ENCODE measurements at places on chromosomes 1 and 21.

DNA sequence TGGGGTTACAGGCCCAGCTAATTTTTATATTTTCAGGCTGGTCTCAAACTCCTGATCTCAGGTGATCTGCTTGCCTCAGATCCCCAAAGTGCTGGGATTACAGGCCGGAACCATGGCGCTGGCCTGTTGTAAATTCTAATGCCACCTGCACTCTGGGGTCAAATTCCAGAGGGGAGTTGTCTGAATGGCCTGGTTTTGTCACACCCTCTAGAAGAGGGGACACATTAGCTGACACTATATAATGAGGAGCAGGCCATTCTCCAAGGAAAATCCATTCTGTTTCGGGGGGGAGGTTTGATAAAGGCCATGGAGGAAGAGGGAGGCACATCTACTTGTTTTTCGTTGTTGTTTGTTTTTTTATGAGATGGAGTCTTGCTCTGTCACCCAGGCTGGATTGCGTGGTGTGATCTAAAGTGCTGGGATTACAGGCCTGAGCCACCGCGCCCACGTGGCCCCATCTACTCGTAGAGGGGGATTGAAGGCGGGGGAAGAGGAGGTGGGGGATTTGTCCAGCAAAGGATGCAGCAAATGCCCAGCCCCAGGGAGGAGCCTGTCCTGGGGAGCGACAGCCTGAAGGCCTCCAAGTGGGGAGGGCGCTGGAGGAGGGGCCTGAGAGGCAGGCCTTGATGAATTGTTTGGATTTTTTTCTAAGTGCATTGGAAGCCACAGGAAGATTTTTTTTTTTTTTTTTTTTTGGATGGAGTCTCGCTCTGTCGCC is 78.4 kb upstream of the SLC45A1 start:
- DNase-seq, result no peak

GRCh38 chr1:70083519-70083918 is 121.9 kb downstream of the LRRC40 start:
- DNase-seq, result no peak

DNA sequence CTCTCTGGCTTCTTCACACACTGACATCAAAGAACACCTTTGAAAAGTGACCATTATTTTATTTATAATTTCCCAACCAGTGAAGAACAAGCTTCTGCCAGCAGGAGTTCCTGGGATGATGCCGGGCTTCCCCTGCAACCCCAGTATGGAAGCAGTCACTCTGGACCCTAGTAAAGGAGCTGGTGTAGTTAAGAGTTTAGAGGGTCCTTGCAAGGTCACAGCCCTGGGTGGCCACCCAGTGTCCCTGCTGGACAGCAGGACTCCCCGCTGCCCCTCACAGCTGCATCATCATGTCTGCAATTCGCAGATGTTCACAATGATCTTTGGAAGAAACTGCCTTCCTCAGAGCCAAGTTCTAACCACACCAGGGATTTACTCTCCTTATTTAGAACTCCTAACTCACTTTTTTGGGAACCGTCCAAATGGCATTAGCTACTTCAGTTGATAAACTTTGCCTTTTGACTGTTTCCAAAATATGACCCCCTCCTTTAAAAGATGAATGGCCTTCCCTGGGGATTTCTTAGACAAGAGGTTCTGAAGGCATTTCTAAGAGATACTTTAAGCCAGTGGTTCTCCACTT is 90.6 kb downstream of the HIVEP3 start:
- no peak for DNase-seq

DNA sequence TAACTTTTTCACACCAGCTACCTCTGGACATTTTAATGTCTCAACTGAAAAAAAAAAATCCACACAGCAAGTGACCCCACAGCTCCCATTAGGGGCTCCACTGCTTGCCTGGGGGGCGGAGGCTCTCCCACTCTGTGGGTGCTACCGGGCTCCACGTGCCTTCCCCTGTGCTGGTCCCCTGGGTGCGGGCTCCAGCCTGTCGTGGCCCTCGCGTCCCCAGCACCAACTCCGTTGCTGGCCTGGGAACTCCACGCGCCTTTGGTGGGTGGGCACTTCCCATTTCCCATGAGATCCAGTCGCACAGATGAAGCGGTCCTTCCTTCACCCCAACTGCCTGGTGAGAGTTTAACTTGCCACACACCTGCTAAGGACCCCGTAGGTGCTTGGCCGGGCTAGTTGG is 27.1 kb upstream of the GPR153 start:
- DNase-seq, result no peak

GRCh38 chr1:44832056-44832705 is 10.9 kb downstream of the PTCH2 start:
- no peak for DNase-seq

DNA sequence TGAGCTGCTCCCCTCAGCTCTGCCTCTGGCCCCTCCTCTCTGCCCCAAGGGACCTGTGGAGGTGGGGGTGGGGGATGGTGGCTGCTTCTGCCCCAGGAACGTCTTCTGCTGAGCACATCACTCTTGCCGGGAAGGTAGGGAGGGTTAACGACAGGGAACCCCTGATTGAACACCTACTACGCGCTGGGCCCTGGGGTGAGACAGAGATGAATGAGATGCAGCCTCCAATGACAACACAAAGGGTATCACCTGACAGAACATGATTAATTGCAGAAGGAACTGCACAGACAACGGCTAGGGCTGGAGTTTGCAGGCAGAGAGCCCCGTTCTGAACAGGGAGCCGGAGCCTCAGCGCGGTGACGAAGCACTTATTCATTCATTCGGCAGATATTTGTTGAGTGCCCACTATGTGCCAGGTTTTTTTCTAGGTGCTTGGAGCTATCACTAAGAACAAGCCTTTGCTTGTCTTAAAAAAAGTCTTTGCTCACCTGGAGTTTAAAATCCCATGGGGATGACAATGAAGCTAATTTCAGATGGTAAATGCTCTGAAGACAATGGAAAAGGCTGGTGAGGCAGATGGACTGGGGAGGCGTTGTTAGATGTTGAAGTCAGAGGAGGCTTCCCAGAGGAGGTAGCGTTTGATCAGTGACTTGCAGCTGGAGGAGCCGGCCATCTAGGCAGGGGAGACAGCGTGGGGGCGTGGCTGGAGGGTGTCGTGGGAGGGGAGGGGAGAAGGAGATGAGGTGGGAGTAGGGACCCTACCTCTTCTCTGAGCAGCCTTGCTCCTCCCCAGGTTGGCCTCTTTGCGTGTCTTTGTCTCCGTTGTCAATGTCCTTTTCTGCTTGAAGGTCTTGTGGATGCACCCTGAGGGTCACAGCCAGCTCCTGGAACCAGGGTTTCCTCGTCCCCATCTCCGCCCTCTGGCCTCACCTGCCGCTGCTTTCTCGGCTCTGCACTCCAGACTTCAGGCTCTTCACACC is 103.1 kb upstream of the CSF3R start:
- no peak for DNase-seq

DNA sequence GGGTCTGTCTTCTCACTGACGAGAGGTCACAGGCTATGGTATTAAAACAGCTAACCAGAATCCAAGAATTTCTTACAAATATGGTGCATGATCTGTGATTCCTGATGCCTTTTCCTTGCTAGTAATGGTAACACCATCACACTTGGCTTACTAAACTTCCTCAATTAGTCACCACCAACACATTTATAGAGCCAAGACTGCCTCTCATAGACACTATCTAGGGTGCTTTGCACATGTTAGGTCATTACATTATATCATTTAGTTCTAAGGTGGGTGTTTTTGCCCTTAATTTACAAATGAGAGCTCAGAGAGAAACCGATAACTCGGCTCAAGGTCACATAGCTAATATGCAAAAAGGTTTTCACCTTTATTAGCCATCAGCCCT is 8.7 kb downstream of the KIF21B start:
- no peak for DNase-seq

GRCh38 chr1:239922778-239923522 is 168.7 kb upstream of the FMN2 start:
- DNase-seq, result no peak

DNA sequence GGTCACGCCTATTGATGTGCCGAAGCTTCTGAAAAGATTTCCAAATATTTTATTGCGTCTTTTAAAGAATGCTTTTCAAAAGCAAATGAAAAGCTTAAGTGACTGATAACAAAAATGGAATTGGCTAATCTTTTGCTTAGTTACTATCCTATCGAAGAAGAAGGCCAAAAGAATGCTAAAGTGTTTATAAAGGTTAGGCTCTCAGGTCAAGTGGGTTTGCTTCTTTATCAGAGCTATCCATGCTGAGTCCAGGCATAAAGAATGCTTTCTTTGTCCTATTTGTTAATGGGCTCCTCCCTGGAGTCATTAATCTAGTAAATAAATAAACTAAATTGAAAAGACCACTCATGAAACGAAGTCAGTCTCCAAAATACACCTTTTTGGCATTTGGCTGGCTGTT is 133.4 kb upstream of the LYPLAL1 start:
- DNase-seq, result no peak

- DNase-seq, result no peak
Observed at GRCh38 chr1:30406996-30407864, 316.2 kb downstream of the MATN1 start.

- no peak for DNase-seq
Observed at GRCh38 chr21:39048574-39048973, 134.7 kb downstream of the PSMG1 start.

DNA sequence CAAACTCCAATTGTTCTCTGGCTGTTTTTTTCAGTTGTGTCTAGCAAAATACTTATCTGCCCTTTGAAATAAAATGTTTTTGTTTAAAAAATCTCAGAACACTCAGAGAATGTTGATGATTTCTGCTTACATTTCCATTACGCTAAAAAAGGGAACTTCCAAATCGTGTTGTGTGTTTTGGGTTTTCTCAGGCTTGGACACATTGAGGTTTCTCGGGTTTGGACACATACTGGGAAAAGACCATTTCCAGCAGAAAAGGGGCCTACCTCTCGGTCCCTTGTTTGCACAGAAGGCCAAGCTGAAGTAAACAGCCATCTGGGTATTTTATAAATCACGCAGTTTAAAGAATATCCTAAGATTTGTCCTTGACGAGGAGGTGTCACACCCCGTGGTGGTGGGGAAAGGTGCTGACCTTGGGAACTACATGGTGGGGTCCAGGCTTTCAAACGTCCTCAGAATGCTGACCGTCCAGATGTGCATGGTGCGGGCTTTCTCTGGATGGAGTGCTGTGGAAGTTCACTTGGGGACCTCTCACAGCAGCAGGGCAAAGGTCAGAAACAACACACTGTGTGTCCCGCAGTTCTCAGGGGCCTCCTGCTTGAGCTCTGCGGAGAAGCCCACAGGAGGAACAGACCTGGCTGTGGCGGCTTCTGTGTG is 67.8 kb downstream of the SLC37A1 start:
- no peak for DNase-seq
